ENCODE measurements at places on chromosomes 1 and 21. TPM values are rescaled to one million over a fixed set of nuclear protein-coding genes. Genes with fewer than 3 reads are reported as not detected.

DNA sequence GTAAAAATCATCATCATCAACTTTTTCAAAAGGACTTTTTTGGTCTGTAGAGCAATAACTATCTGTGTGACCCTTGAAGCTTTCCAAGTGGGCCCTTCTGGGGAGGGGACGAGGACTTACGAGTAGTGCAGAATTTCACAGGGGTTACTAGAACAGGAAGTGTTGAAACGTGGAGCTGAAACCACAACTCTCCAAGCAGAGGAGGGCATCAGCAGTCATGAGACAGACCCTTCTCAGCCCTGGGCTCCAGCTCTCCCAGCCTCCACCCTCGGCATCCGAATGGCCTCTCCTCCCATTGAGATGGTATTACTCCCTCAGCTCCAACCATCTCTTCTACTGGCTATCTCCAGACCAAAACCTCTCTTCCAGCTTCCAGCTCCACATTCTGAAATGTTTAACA is 3.6 kb downstream of the FAM89A start:
- no peak for DNase-seq

- peak; percentile 91 for DNase-seq
These were observed 2.6 kb downstream of the E2F2 start for GRCh38 chr1:23528250-23528978.

DNA sequence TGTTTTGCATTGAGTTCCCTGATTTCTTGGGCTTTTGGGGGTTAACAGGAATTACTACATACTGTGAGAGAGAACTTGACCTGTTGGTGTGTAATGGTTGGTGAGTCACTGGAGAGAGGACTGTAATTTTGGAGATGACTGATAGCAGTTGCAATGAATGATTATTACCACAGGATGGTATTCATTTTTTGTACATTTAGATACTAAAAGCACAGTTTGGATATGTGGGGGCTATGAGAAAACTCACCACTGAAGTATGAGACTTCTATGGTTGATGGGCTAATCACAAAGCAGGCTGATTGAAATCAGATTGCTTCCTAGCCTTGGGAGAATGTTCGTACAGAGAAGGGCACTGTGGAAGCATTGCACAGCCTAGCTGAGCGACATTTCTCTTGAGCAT is 1571.3 kb upstream of the PRMT6 start:
- no peak for DNase-seq

GRCh38 chr1:216113181-216113580 is 310.1 kb downstream of the USH2A start:
- DNase-seq, result no peak

DNA sequence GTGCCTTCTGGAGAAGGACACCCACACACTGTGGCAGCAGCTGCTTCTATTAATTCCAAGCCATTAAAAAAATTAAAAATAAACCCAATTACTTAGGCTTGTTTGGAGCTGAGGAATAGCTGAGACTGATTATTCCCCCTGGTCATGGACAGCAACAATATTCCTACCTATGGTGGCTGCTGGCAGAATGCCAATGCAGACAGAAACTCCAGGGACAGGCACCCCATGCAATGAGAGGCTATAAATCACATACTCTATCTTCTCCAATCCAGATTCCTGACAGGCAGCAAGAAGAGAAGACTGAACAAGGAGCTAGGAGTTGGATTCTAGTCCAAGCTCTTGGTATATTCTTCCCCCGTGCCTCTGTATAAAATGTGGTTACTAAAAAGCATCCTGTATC is 275.4 kb upstream of the BEND5 start:
- no peak for DNase-seq

DNA sequence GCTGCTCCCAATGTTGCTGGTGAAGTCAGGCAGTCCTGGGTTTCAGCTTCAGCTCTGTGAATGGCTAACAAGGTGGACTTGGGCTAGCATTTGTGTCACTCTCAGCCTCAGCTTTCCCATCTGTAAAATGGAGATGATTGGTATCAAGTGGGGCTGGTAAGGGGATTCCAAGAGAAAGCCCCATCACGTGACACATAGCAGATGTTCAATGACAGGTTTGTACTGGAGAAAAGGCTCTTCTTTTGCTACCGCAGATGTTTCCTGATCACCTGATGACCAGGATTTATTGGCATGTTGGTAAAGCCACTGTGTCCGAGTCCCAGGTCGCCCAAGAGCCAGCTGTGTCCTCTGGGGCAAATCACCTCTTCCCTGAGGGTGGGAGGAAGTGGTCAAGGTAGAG is 335.0 kb downstream of the MATN1 start:
- no peak for DNase-seq

The FCRL2 gene
- total RNA-seq, result 1.3 TPM

- peak; percentile 71 for DNase-seq
These were observed 43.6 kb downstream of the PBX1 start for GRCh38 chr1:164602480-164603093.

The BSND gene
- total RNA-seq, result not detected

DNA sequence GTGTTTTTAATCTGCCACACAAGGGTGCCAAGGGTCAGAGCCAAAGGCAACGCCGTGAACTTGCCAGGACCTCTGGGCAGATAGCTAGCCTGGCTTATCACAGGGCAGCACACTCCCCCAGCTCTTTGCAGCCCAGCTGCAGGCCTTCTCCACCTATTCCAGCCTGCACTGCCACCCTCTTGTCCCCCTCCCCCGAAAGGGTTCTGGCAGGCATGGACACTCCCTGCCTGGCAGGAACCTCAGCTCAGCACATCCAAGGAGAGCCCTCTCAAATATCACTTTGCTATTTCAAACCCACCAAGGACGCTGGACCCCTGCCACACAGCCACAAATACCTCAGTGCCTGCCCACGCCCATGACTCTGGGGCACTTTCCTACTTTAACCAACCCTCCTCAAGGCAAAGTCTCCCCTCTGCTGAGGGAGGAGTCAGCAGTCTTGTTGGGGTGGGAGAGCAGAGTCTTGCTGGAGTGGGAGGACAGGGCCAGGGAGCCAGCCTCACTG is 9.1 kb downstream of the SSBP3 start:
- no peak for DNase-seq
